NCI-H510A (cell line): ENCODE measurements at places on chromosomes 13 and 19.

GRCh38 chr13:63629591-63629990 lies 2213.9 kb upstream of the PCDH20 start:
- no peak for DNase-seq

DNA sequence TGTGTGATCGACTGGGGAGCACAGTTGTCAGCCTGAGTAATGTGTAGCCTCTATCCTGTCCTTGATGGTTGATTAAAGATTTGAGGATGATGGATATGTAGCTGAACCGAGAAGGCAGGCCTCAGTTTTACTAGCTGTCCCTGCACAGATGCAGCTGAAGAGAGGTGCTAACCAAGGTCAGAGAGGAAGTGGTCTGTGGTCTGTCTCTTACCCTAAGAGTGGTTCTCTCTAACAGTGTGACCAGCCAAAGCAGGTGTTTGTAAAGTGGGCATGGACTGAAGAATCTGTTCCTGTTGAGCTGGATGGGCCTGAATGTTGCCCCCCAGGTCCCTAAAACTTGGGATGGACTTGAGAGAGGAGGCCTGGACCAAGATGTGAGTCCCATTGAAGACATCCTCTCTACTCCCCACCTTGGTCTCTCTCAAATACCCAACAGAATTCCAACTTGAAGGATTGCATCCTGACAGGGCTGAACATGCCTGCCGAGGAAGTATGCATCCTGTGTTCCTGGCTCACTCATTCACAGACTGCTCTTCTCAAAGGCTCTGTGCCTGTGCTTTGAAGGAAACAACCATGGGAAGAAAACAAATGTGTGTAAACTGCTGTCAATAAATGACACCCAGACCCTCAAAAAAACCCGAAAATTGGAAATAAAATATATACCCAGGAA lies 223.8 kb downstream of the MAB21L1 start:
- no peak for DNase-seq

DNA sequence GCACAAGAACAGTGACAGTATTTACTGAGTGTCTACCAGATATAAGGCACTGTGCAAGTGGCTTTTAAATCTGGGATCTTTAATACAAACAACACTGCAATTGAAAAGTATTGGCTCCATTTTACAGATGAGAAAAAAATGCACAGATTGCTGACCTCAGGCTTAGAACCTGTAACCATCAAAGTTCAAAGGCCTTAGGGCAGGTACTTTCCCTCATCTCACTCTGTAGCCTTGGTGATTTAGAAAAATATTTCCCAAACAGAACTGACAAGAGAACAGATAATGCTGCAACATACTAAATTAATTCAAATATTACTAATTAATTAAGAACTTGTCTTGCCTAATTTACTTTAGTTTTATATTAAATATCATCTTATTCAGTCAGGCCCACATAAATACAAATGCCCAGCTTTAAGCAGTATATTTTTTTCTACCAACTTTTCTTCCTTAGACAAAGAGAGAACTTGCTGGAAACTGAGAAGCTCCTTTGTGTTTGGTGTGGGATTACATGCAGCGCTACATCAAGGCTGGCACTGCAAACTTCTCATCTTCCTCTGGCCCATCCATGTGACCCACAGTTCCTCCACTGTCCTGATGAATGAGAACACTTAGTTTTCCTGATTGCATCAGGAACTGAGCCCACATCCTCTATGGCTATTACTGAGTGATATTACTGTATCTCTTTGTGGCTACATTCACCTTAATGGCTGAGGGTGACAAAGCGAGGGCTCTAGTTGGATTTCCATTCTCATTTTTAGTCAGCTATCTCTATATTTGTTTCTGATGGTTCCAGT lies 302.1 kb downstream of the ENOX1 start:
- DNase-seq: no peak

DNA sequence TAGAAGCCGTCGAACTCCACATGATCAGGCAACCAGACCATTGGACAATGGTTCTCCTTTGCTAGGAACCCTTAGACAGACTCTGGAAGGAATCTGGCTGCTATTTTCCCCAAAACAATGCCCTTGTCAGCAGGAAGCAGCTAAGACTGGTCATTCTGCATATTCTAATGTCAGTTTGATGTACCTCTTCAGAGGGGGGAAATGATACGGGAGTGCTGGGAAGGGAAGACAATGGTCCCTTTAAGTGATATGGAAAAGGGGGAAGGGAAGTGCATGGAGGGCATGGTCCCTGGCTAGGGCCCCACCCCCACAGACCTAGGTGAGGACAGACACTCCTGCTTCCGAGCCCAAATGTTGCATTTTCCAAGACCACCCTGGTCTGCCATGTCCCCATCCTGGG lies 389.0 kb upstream of the SLITRK6 start:
- DNase-seq: no peak
